Cardiac muscle cell (in vitro differentiated cells and primary cell): ENCODE measurements at places on chromosomes 2 and 18.

DNA sequence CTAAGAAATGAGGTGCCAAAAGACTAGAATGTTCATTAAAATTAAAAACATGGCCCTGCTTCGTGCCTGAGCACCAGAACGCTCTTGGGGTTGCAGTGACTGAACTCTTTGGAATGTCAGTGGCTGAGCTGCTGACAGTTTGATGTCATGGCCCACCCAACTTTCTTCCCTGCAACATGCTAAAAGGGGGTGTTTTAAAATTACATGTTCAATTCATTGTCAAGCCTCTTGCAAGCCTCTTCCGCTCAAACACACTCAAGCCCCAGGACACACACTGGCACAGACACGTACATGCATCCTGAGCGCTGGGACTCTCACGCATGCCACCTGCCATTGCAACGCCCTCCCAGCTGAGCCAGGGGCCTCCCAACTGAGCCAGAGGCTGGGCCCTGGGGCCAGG, 12.6 kb downstream of the RUFY4 start:
- DNase-seq, result no peak

DNA sequence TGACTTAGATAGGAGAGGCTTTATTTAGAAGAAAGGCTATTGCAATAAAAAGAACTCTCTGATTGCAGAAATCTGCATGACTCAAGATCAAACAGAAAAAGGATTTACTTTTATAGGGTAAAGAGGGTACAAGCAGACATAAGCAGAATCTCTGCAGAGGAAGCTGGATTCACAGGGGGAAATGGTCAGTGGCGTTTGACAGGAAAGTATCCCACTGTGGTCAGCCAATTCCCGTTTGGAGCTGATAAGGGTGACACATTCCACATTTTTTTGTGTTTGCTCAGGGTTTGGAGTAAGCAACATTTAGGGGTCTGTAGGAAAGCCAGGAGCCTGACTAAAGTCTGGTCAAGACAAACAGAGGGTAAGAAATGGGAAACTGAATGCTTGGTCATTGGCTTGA, 23.9 kb upstream of the SCYGR5 start:
- DNase-seq, result no peak

DNA sequence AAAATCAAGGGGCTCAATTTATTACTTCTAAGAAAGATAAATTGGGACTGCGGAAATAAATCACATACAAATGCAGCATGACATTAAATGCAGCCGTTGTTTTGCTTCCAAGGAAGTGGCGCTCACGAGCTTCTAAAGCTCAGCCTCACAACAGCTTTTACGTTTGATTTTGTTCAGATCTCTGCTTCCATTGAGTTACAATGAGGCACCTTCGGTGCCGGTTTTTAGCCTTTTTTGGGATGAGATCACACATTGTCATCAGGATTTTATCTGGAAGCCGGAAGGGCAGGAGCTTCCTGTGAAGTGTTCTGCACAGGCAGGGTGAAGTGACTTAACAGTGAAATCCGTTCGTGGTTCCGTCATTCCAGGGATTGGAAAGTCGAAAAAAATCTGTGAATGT, 209.8 kb downstream of the DCDC2C start:
- no peak for DNase-seq

DNA sequence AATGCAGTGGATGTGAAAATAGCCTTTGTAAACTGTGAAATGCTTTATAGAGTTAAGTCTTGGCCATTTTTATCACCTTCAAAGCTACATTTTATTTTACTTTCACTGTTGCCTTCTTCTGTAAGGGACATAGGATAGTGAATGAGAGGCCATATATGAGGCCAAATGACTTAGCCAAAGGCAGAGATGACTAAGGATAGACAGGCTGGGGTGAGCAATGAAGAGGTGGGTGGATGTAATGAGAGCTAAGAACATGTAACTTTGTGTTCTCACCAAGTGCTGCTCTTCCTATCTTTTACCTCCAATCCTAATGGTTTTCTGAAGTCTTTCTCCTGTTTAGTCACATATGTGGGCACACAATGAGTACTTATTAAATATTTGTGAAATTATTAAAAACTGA, 101.9 kb downstream of the MBD5 start:
- DNase-seq, result no peak

DNA sequence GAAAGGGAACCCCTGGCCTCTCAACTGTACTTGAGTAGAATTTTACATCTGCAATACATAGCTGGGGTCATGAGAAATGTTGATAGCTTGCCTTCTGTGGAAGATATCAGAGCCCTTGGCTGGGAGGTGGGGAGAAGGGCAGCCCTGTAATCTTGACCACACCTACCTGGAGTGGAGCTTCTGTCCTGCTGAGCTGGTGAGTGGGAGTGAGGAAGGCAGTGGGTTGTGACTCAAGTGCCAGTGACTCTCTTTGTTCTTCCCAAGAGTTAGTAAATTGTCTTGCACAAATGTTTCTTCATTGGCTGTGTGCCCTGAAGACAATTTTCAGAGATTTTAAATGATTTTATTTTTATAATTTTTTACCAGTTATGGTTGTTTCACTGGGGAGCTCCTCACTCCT, 277.3 kb downstream of the MBD5 start:
- DNase-seq, result peak; percentile 13

GRCh38 chr2:44804406-44805265, 136.9 kb upstream of the SIX3 start:
- DNase-seq, result no peak

- no peak for DNase-seq
These were observed 40.5 kb downstream of the ANKRD12 start for GRCh38 chr18:9177031-9177430.

DNA sequence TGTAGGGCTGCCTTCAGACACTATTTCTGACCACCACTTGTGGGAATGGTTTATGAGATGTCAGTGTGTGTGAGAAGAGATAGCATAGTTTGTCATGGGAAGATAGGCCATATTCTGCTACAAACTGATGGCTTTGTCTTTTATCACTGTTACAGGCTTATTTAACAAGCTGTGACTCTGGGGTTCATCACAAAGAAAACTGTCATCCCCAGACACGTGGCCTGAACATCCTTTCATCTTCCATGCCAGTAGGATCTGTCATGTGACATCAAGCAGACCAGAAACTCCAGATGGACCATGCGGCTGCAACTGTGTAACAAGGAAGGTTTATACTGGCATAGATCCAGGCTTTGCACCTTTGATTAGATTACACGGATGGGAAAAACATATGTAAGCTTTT, 128.6 kb upstream of the KCNH7 start:
- DNase-seq, result no peak

DNA sequence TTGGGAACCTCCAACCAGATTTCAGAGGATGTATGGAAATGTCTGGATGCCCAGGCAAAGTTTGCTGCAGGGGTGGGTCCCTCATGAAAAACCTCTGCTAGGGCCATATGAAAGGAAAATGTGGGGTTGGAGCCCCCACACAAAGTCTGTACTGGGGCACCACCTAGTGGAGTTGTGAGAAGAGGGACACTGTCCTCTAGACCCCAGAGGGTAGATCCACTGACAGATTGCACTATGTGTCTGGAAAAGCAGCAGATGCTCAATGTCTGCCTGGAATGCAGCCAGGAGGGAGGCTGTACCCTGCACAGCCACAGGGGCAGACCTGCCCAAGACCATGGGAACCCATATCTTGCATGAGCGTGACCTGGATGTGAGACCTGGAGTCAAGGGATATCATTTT, 573.7 kb upstream of the NXPH2 start:
- no peak for DNase-seq

DNA sequence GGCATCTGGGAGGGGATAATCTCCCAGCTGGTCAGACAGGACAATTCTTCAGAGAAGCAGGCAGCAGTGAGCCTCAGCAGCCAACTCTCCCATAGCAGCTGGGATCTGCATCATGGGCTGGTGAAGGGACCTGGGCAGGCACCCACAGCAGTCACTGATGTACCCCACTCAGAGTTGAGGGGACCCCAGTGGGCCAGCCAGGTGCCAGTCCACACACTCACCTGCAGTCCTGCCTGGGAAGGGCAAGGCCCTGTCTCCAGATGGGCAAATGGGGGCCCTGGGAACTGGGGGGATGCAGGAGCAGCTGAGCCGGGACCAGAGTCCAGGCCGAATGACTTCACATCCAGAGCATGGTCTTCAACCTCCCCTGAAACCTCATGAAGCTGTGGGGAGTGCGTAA, 170.4 kb downstream of the ZFP36L2 start:
- no peak for DNase-seq

- no peak for DNase-seq
These were observed 195.5 kb downstream of the ANAPC1 start for GRCh38 chr2:111688482-111688881.

- peak; percentile 10 for DNase-seq
These were observed 229.3 kb upstream of the HDAC4 start for GRCh38 chr2:239629926-239630617.

- DNase-seq, result no peak
These were observed 241.2 kb downstream of the RPIA start for GRCh38 chr2:88932686-88933085.

DNA sequence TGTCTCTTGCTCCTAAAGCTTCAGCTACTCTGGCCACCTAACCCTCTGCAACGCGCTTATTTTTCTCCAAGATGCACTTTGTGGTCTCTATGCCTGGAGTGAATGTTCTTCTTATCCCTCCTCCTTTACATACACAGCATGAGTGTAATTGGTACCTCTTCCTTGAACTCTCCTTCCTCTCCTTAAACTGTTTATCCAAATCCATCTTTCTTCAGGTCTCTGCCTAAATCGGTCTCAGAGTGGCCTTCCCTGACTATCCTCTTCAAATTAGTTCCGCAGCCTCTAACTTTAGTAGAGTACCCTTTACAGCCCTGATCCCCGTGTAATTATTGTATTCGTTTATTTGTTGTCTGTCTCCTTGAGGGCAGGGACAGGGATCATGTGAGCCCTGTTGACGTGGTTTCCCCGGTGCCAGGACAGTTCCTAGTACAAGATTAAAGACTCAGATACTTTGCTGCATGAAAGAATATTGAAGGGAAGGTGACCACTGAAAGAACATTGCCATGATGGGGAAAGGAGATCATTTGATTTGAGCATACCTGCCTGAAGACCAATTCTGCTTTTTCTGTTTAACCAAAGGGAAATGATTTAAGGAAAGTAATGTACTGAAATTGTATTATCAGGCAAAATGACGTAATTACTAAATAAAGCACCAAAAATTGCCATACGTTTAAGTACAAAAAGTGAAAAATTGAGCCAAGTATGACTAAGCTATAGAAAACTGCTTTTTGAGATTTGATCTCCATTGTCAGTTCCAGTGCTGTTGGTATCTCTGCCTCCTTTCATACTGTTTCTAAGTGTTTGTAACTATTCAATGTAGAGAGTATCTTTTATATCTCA, 1.2 kb downstream of the CNOT9 start:
- DNase-seq, result peak; percentile 55

DNA sequence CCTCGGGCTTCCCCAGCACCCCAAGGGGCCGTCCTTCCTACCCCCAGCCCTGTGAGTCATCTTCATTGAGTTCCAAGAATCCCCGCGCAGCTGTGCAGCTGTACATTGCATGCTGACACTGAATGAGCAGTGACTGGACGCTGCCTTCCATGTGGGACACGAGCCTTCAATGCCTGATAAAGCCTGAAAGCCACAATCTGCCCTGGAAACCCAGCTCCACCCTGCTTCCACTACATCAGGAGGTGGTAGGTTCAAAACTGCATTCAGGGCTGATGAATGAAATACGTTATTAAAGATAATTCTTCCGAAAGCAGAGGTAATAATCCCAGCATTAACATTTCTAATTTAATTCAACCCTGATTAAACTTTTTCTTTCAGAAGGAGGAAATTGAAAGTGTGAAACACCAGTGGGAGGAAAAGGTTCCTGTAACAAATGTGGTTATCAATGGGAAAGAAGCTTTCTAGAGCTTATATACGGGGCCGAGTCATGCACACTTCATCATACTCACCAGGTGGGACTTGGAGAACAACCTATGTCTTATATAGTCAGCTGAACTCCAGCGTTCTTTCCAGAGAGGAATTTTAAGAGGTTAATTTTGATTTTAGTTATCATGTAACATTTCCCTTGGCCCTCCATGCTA, 360.1 kb downstream of the LPIN1 start:
- DNase-seq, result no peak

DNA sequence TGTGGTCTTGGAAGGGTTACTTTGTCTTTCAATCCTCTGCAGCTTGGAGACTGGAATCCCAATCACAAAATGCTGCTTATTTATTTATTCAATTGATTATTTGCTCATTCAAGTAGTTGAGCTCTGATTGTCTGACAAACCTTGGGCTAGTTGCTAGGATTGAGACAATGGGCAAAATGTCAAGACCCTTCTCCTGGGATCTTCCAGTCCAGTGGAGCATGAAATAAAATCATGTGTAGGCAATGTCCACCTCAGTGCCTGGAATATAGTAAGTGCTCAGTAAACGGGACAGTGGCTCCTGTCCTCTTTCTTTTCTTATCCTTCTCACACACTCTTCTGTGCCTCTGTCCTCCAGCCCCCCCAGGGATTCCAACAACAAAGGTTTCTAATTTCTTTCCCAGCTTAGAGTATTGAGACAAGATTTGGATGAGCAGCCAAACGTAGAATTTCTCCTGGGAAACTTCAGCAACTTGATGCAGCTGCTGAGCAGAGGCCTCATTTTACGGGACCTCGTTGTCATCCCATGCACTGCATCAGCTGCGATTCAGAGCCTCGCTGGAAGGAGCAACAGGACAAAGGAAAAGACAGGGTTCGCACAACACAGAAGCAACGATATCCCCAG, 545.0 kb downstream of the SOX11 start:
- DNase-seq, result no peak

DNA sequence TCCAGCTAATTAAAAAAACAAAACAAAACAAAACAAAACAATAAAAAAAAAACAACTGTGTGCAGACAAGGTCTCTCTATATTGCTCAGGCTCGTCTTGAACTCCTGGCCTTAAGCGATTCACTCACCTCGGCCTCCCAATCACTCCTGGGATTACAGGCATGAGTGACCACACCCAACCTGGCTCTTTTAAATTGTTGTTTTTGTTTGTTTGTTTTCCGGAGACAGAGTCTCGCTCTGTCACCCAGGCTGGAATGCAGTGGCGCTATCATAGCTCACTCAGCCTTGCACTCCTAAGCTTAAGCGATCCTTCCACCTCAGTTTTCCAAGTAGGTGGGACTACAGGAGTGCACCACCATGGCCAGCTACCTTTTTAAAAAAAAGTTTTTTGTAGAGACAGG, 201.6 kb downstream of the EN1 start:
- DNase-seq, result no peak

DNA sequence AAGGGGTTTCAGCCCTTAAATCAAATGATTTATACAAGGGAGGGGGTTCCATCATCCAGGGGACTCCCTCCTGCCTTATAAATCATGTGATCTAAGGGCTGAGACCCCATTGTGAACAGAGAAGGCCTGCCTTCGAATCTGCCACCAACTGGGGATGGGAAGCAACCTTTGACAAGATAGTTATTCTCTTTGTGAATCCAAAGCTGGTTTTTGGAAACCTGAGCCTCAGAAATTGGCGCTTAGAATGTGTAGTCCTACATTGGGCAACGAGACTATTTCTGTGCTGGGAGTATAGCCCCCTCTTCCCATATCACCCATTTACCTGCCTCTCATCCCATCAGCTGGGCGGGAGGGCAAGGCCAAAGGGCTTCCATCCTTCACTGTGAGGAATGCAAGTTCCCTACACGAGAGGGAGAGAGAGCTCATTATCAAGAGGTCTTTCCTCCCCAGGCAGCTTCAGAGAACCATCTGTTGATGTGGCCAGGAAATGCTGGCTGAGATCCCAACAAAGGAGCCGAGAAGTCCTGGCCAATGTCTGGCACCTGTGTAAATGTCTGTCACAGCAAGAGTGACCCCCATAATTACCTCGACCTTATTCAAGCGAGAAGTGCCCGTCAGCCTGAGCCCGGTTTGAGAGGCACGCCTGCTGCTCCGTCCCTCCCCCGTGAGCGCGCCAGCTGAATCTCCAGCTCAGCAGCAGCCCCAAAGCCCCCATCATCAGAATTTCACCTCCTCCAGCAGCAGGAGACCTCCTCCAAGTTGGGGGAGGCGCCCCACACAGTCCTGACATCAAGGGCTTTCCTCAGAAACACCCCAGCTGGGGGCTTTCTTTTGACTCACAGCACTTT, 48.4 kb upstream of the APCDD1 start:
- DNase-seq, result no peak
